ENCODE measurements at places on chromosomes 1 and 21. TPM values are rescaled to one million over a fixed set of nuclear protein-coding genes. Genes with fewer than 3 reads are reported as not detected.

Gene LRRIQ3
- 1.3 TPM for total RNA-seq

Gene LCE1C
- total RNA-seq: not detected

Gene ARHGAP29
- 50.0 TPM for total RNA-seq

Gene CD5L
- not detected for total RNA-seq

Gene TAF12
- total RNA-seq: 14.3 TPM

Gene TNFRSF25
- total RNA-seq: 69.9 TPM

Gene WNT4
- 0.63 TPM for total RNA-seq

- H3K4me3 ChIP-seq: no peak overlapping the region
- DNase-seq: no peak
- no peaks in the 10 kb centered on the region for H3K4me1 ChIP-seq
- no peaks in the 10 kb centered on the region for H3K36me3 ChIP-seq
Measured at GRCh38 chr1:39145331-39145965, 59.0 kb upstream of the MACF1 start.

DNA sequence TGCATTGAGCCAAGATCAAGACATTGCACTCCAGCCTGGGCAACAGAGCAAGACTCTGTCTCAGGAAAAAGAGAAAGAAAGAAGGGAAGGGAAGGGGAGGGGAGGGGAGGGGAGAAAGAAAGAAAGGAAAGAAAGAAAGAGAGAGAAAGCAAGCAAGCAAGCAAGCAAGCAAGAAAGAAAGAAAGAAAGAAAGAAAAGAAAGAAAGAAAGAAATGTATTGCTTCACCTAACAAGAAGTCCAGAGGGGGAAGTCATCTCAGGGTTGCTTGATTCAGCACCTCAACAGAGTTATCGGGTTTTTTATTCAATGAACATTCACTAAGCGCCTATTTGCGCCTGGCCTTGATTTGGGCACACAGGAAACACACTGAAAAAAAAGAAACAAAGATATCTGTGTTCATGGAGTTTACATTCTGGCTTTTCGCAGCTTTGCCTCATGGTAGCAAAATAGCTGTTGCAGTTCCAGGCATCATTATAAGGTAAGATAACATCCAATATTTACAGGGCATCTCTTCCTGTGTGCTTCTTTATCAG is 8.2 kb upstream of the RCSD1 start:
- H3K36me3 ChIP-seq: no peaks in the 10 kb centered on the region
- no peak for DNase-seq
- no peak overlapping the region for H3K27ac ChIP-seq
- no peak overlapping the region for H3K4me3 ChIP-seq

- no peaks in the 10 kb centered on the region for H3K27me3 ChIP-seq
- DNase-seq: no peak
- H3K4me1 ChIP-seq: no peaks in the 10 kb centered on the region
- no peak overlapping the region for H3K4me3 ChIP-seq
- no peaks in the 10 kb centered on the region for H3K36me3 ChIP-seq
- H3K27ac ChIP-seq: no peak overlapping the region
Measured at GRCh38 chr1:58096714-58097113, 449.8 kb downstream of the OMA1 start.

- no peak overlapping the region for H3K27ac ChIP-seq
- no peaks in the 10 kb centered on the region for H3K27me3 ChIP-seq
- no peaks in the 10 kb centered on the region for H3K36me3 ChIP-seq
- no peaks in the 10 kb centered on the region for H3K4me1 ChIP-seq
- DNase-seq: no peak
- no peak overlapping the region for H3K4me3 ChIP-seq
Measured at GRCh38 chr1:111234866-111235265, 7.4 kb downstream of the CHI3L2 start.

- H3K36me3 ChIP-seq: no peaks in the 10 kb centered on the region
- DNase-seq: no peak
- peak overlapping the region; percentile 74 for H3K27ac ChIP-seq
- H3K27me3 ChIP-seq: no peaks in the 10 kb centered on the region
- H3K4me3 ChIP-seq: no peak overlapping the region
Measured at GRCh38 chr21:42525676-42526378, 12.2 kb downstream of the SLC37A1 start.

DNA sequence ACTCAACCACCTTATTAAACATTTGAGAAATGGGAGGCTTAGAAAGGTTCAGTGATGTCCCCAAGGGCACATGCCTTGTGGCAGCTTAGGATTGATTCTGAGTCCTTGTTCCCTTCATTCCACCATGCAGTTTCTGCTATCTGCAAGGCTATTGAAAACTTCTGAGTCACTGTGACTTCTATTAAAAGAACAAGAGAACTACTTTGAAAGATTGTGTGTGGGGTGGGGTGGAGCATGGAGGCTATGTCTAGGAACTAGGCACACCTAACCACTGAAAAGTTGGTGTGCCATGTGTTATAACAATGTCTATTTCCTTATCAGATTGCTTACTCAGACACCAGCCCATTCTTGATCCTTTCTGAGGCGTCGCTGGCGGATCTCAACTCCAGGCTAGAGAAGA is 10.8 kb downstream of the MTARC1 start:
- H3K4me3 ChIP-seq: no peak overlapping the region
- DNase-seq: no peak
- H3K27ac ChIP-seq: no peak overlapping the region

DNA sequence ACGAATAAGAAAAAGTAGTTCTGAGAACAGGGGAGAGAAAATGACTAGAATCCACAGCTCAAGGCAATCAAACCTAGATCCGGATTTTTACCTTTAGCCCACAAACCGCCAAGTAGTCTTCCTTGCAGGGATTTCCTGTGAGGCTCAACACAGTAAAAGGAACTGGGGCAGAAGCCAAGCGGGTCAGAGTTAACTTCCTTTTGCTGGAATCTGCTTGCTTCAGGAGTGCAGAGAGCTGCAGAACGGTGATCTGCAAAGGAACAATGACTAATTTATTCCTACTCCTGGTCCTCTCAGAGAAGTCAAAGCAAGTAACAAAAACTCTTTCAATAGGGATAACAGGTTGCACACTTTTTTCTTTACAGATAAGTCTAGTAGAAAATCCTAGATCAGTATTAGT is 53.4 kb downstream of the UBR4 start:
- H3K36me3 ChIP-seq: peaks cover 61% of the 10 kb centered on the region
- no peaks in the 10 kb centered on the region for H3K27me3 ChIP-seq
- H3K4me1 ChIP-seq: no peaks in the 10 kb centered on the region
- no peak overlapping the region for H3K27ac ChIP-seq
- no peak overlapping the region for H3K4me3 ChIP-seq

DNA sequence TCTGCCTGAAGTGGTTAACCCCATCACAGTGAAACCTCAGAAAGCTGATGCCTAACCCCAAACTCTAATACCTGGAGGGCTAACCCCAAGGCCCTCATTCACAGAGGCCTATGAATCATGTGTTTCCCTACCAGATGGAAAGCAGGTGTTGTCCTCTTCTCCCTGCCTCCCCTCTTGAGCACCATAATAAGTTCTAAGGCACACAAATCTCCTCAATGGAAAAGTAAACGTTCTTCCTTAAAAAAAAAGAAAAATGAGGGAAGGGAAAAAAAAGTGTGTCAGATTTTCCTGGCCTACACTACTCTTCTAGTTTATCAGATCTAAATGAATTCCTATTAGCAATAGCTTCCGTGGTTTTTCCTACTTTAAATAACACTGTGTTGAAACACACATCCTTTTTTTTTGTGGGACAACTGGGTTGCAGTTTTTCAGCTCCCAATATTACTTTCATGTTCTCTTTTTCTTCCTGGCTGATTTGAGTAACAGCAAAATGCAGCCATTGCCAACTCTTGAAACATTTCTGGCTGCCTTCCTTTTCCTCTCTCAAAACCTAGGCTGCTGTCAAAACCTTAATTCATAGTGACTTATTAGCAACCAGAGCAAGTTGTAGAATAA is 43.2 kb downstream of the SLC44A3 start:
- peak overlapping the region; percentile 98 for H3K27ac ChIP-seq
- no peak for DNase-seq
- H3K36me3 ChIP-seq: no peaks in the 10 kb centered on the region
- H3K27me3 ChIP-seq: no peaks in the 10 kb centered on the region
- H3K4me1 ChIP-seq: peaks cover 87% of the 10 kb centered on the region
- H3K4me3 ChIP-seq: no peak overlapping the region

- H3K36me3 ChIP-seq: no peaks in the 10 kb centered on the region
- peaks cover 15% of the 10 kb centered on the region for H3K4me1 ChIP-seq
- peak overlapping the region; percentile 93 for H3K4me3 ChIP-seq
- DNase-seq: no peak
Measured at GRCh38 chr21:37074546-37074945, 1.5 kb downstream of the TTC3 start.

- no peak overlapping the region for H3K27ac ChIP-seq
- H3K27me3 ChIP-seq: no peaks in the 10 kb centered on the region
- H3K36me3 ChIP-seq: no peaks in the 10 kb centered on the region
Measured at GRCh38 chr1:119372503-119373086, 4.0 kb downstream of the HAO2 start.

DNA sequence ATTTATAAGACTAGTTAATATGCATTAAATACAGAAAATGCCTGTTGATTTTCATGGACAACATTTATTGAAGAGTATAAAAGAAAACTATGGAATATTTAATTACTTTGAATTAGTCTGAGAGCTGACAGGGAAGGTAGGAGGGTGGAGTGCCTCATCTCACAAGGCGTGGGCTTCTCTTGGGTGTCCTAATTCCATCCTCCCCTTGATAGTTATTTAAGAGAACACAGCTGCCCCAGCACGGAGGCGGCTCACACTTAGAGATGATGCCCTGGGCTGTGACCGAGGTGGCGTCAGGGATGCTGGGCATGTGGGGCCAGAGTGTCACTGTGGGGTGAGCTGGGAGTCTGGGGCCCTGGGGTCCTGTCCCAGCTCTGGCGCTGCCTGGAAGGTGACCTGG is 493.0 kb downstream of the PTPRU start:
- DNase-seq: no peak
- H3K27ac ChIP-seq: no peak overlapping the region
- H3K27me3 ChIP-seq: no peaks in the 10 kb centered on the region
- H3K36me3 ChIP-seq: no peaks in the 10 kb centered on the region

GRCh38 chr1:79074975-79075374 is 68.4 kb upstream of the ADGRL4 start:
- H3K36me3 ChIP-seq: no peaks in the 10 kb centered on the region
- no peaks in the 10 kb centered on the region for H3K4me1 ChIP-seq
- H3K4me3 ChIP-seq: no peak overlapping the region
- no peak overlapping the region for H3K27ac ChIP-seq

DNA sequence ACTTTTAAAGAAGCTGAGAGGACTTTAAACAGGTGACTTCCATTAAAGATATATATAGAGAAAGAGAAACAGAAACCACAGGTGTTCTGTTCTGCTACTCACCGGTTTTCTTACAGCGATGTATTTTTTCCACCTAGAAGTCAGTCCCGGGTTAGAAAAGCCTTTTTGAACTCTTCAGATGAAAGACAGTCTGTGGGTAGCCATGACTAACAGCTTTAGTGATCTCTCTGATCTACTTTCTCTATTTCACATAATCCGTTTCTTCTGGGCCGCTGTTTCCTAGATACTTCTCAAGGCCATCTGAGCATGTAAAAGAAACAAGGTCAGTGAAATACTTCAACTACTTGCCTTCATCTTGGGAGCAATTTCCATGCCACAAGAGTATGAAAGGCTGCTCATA is 25.1 kb downstream of the WDR64 start:
- DNase-seq: no peak
- H3K36me3 ChIP-seq: no peaks in the 10 kb centered on the region
- H3K27ac ChIP-seq: no peak overlapping the region

- no peak overlapping the region for H3K4me3 ChIP-seq
- no peak for DNase-seq
- no peaks in the 10 kb centered on the region for H3K36me3 ChIP-seq
- no peaks in the 10 kb centered on the region for H3K27me3 ChIP-seq
- H3K4me1 ChIP-seq: no peaks in the 10 kb centered on the region
Measured at GRCh38 chr21:28127175-28127785, 865.4 kb downstream of the LTN1 start.

- H3K27ac ChIP-seq: no peak overlapping the region
- no peaks in the 10 kb centered on the region for H3K27me3 ChIP-seq
Measured at GRCh38 chr1:98565951-98566350, 95.6 kb upstream of the SNX7 start.

DNA sequence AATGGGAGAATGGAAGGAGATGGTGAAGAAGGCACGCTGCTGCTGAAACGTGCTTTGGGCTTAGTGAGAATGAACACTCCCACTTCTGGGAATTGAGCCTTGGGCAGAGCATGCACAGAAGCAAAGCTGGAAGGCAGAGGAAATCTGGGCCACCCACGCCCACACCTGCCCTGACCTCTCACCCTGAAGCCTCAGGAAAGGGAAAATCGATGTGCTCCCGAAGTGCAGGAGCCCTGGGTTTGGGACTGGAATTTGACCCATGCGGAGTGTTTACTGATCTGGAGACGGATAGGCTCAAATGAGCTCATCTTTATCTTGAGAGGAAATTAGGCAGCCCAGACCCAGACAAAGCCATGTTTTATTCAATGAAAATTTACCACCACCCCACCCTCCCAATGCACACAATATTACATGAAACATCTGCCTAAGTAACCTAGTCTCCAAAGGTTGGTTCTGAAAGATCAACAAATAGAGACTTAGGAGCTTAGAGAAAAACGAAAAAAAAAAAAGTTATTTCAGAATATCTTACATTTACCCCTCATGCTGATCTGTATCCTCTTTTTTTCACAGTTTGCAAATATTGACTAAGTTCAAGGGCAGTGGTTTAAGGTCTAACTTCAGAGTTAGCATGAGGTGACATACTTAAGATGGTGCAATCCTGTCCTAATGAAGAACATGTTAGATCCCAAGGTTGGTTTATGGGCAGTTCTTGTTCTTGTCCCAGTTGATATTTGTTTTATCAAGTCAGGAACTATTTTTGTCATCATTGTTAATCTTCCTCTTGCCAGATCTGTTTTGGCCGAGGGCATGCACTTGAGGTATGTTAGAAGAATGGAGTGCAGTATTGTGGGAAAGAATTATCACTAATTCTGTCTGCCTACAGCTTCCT is 63.0 kb downstream of the PROX1 start:
- no peak overlapping the region for H3K4me3 ChIP-seq
- H3K36me3 ChIP-seq: no peaks in the 10 kb centered on the region
- H3K4me1 ChIP-seq: no peaks in the 10 kb centered on the region
- no peaks in the 10 kb centered on the region for H3K27me3 ChIP-seq

DNA sequence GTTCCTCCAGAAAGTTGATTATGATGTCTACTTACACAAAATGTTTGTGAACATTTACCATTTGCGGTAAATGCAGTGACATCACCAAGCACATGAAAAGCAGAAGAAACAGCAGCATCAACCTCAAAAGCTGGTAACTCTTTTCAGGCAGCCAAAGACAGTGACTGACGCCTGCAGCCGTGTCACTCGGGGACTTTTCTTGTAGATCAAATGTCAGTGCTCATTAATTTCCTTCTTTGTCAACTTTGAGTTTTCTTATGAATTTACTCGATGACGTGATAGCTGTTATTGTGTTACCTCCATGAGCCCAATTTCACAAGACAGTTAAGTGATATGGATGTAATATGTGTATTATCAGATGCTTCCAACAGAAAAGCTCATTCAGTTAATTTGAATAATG is 92.5 kb downstream of the RIPK4 start:
- no peak for DNase-seq
- H3K36me3 ChIP-seq: no peaks in the 10 kb centered on the region
- peaks cover 2% of the 10 kb centered on the region for H3K4me1 ChIP-seq

DNA sequence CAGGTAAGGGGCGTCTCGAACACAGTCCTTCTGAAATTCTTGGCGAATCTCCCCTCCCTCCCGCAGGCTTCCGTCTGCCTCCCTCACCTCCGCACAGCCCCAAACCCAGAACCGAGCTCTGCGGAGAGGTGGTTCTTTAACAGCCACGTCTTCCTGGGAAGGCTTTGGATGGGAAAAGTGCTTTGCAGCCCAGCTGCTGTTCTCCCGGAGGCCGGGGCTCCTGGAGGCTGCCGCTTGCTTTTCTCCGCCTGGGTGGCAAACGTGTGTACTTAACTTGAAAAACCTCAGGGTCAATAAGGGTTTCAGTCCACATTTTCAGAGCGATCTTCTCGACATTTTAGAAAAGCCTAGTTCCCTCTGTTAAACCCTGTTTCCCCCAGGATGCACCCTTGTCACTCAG is 109.3 kb downstream of the PRDM16 start:
- H3K36me3 ChIP-seq: no peaks in the 10 kb centered on the region
- H3K27me3 ChIP-seq: no peaks in the 10 kb centered on the region
- no peak overlapping the region for H3K27ac ChIP-seq
- no peak overlapping the region for H3K4me3 ChIP-seq

Measured in tibial nerve (tissue), 4 donors.